ENCODE measurements at places on chromosomes 6 and 20.
A peak's percentile ranks its signal among the peaks of the same experiment; 100 is the strongest.

GRCh38 chr6:1613688-1614447 lies 4.2 kb downstream of the FOXC1 start:
- DNase-seq, result no peak

DNA sequence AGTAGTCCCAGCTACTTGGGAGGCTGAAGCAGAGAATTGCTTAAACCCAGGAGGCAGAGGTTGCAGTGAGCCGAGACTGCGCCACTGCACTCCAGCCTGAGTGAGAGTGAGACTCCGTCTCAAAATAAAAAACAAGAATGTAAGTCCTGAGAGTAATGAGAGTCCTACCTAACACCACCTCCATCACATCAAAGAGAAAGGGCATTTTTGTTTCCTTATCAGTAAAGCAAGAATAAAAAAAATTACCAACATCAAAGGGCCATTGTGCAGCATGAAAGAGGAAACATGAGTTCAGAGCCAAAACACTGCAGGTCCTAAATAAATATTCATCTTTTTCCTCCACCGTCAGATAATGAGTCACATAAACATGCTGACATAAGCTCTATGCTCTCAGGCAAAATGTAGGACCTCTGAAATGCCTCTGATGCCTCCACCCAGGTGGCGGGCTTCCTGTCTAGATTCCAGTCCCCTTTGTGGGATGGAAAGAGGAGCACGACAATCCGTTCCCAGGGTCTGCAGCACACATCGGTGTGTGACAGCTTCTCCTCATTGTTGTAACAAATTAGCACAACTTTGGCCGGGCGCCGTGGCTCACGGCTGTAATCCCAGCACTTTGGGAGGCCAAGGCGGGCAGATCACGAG lies 7.2 kb downstream of the ATP9A start:
- peak; percentile 83 for DNase-seq

DNA sequence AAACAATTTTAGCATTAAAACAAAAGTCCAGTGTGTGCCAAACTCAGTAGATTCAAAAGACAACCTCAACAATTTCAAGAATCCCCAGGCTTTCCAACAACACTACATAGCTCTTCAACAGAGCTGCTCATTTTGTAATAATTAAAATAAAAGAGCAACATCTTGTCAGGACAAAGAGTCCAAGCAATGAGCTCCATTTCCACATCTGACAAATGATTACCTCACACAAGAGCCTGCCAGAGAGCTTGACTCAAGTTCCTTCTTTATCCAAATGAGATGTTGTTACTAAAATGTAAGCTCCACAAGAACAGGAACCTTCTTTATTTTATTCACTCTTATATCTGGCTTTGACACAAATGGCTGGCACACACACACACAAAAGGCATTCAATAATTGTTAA lies 449.8 kb downstream of the HACE1 start:
- DNase-seq, result no peak

GRCh38 chr6:122068291-122068769 lies 331.1 kb upstream of the HSF2 start:
- DNase-seq, result no peak

DNA sequence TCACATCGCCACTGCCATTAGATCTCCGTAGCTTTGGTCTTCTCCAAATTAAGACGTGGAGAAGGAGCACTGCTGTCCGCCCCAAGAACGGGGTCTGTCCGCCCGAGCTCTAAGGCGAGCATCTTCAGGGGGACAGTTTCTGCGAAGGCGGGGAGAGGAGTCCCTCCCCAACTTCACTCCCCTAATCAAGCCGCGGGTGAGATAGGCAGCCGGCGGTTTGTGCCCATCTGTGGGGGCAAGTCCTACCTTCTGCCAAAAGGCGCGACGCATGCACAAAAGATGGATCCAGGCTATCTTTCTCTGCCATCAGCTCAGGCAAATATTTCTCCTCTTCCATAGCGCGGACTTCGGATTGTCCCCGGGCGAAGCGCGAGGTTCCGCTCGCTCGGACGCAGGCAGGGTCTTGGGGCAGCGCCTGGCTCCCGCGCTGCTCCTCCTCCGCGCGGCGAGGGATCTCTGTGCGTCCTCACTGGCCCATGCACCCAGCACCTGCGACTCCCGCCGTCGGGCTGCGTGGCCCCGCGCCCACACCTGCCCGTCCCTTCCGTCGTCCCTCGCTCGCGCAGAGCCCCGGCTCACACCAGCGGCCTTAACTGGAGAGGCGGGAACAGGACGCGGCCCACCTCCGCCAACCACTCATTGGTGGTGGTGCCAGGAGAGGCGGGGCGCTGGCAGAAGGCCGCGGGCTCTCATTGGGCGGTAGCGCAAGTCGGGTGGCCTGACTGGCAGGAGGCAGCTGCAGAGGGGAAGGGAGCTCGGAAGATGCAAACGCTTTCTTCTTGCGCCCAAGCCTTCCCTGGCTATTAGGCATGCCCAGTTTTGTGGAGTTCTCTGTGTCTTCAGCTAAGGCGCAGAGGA lies at the start of gene KHDRBS2:
TSS of gene KHDRBS2 (minus strand) at position 614 of the 858 bp plus-strand sequence.
- DNase-seq, result no peak

DNA sequence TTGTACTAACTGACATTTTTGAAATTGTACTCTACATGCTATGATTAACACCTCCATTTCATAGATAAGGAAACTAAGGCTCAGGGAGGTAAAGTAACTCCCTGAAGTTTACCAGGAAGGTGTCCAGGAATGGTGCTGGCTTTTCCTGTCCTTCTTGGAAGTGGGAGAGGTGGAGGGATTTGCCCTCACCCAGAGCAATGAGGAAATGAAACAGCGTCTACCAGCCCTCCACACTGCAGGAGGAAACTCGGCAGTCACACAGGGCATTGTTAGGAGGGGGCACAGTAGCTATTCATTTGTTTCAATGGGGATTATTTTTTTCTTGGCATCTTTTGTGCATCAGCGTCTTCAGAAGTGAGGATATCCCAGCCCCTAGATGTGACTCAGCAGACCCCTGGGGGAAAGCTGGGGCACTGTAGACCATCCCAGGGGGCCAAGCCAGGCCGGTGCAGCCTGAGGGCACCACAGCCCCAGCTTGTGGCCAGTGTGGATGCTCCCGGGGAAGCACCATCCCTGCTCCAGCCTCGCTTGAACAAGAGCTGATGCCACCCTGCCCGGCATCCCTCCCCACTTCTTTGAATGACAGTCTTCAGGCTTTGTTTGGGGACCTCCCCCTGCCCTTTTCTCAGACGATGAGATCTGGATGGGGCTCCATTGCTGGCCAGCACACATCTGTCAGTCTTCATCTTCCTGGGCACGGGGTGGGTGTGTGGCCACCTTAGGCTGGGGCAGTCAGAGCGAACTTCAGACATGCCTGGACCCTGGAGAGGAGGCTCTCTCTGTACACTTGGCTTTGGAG lies 224.4 kb upstream of the PMEPA1 start:
- DNase-seq, result peak; percentile 87

Measured in RPMI7951 (cell line).